ENCODE measurements at places on chromosomes 3 and 15.

DNA sequence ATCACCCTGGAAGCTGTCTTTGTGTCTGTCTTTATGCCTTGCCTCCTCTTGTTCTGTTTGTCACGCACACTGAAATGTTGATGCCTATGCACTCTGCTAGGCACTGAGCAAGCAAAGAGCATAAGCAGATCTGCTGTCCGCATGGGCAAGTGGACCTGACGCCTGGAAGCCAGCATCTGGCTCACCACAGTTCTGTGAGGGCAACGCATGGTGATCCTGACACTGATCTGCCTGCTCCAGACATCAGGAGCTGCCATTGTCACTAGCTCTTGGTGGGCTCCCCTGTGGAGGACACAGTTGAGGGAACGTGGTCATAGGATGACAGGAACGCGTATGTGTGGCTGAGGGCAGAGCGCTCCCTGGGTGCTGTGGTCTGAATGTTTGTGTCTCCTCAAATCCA lies 234.6 kb downstream of the ADAMTS17 start:
- DNase-seq = no peak

DNA sequence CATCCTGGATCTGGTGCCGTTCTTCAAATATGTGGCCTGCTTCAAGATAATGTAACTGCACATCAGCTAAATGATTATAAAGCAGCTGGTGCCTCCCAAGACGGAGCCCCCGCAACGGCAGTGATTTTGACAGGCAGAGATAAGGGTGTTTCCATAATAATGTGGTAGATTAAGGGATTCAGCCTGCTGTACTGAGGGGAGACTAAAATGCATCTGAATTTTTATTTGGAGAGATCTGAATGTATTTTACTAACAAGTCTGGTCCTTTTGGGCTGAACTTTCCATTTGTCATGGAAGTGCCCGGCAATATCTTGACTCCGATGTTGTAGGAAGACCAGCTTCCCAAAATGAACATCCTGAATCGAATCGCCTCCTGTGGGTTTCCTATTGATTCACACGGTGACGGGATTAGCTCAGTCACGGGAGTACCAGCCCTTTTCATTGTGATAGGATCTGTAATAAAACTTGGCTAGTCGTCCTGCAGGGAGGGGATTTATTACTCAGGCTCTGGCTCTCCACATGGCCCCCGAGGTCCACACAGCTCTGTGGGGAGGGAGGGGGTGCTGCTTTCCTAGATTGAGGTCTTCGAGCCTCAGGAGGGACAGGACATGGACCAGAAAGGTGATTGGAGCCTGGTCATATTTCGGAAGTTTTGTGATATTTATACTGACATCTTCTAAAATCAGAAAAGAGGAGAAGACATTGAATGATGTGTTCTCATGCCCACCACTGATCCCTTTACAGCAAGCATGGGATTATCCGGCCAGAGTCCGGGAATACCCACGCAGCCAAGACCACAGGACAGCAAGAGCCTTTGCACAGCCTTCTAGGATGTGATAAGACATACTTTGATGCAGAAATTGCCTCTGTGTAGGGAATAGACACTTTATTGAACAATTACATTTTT lies 2.5 kb upstream of the PCSK6 start:
- DNase-seq = no peak

GRCh38 chr15:64180235-64180824 lies 17.5 kb upstream of the PPIB start:
- no peak for DNase-seq

DNA sequence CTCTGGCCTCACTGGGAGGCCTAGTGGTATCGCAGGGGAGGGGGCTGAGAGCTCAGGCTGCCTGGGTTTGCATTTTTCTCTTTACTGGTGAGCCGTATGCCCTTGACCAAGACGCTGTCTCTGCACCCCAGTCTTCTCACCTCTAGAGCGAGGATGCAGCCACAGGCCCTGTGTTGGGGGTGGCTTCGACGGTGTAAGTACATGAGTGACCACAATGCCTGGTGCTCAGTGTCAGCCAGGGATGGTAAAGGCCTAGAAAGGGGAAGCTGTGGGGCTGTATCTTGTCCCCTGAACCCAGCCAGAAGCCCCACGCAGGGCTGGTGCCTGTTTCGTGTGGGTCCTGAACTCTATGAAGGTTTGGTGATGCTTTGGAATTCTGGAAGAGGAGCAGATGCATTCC lies 19.8 kb downstream of the SYNM start:
- DNase-seq = no peak

GRCh38 chr3:188283347-188283746 lies 129.4 kb downstream of the LPP start:
- DNase-seq = no peak

GRCh38 chr3:14725013-14725412 lies 50.1 kb downstream of the C3orf20 start:
- no peak for DNase-seq

- DNase-seq = no peak
Observed at GRCh38 chr3:110583373-110583935, 488.2 kb upstream of the NECTIN3 start.

- DNase-seq = no peak
Observed at GRCh38 chr3:165159760-165160421, 36.3 kb downstream of the SLITRK3 start.

DNA sequence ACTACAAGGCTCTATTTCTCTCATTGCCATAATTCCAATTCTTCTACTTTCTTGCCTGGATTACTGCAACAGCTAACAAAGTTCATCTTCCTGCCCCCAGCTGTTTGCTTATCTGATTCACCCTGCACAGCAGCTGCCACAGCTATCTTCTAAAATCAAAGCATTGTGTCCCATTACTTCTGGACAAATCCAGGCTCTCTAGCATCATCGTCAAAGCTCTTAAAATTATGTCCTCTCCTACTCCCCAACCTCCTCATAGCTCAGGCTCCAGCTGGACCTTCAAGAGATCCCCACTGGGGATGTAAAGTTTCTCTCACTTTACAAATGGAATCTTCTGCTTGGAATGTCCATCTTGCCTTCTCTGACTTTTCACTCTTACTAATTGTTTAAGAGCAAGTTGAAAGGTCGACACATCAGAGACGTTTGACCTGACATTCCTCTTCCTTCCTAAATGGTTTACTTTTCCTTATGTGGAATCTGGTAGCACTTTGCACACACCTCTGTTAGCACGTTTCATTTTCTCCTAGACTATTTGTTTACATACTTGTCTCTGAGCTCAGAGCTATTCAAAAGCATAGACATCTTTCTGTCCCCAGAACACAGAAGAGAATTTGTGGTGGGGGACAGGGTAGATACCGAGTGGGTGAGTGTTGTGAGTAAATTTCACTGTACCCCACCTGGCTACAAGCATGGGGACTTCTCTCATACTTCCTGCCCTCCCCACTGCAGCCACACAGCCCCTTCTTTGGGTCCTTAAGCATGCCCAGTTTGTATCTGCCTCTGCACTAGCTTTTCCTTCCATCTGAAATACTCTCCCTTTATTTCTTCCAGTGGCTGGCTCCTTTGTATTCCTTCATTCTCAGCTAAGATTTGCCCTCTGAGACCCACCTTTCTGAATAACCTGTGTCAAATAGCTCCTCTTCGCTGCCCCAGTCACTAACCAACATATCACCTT lies 77.9 kb downstream of the SERPINI1 start:
- no peak for DNase-seq

DNA sequence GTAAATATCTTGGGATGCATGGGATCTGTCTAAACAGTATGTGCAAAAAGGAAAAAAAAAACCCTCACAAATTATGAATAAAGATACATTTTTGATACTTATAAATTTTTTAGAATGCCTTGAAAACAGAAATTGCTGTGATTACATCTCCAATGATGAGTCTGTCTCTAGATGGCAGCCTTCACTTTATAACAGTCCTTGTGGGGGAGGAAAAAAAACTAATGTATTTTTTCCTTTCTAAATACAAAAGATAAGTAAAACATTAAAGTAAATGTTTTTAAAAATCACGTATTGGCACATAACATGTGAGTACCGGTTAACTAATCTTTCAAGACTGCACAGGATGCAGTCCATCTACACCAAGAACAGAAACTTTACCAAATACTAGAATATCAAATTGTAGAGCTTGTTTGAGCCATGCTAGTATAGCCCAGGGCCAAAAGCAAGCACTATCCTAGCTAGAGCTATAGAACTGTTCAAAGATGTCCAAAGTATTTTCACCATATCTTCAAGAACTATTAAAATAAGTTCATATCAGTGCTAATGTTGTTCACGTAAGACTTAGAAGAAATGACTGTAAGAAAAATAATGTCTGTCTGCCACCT lies 206.4 kb downstream of the STAG1 start:
- no peak for DNase-seq

Data from activated CD4-positive, alpha-beta T cell treated with anti-CD3 and anti-CD28 coated beads, Interleukin-2, Interleukin-6, amounts not matched to agents 100 ng/mL and 50 ng/mL, durations not matched to agents 16 hours and 8 hours (primary cell).